CD4-positive, CD25-positive, alpha-beta regulatory T cell (primary cell): ENCODE measurements at places on chromosomes 3 and 15.

- no peaks in the 10 kb centered on the region for H3K4me1 ChIP-seq
- no peak for DNase-seq
- H3K4me3 ChIP-seq: no peak overlapping the region
- no peak overlapping the region for H3K27ac ChIP-seq
- no peaks in the 10 kb centered on the region for H3K36me3 ChIP-seq
Observed at GRCh38 chr15:66841953-66842681, 140.1 kb downstream of the SMAD6 start.

DNA sequence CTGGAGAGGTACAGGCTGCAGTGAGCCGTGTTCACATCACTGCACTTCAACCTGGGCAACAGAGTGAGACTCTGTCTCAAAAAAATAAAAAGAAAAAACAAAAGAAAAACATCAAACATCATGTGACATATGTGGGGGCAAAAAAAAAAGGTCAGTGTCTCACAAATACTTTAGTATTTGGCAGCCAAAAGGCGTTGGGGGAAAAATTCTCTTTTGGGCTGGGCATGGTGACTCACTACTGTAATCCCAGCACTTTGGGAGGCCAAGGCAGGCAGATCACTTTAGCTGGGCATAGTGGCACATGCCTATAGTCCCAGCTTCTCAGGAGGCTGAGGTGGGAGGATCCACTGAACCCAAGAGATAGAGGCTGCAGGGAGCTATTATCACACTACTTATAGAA lies 47.6 kb downstream of the TMCC1 start:
- no peak overlapping the region for H3K4me3 ChIP-seq
- H3K27ac ChIP-seq: no peak overlapping the region
- H3K4me1 ChIP-seq: no peaks in the 10 kb centered on the region
- H3K36me3 ChIP-seq: peaks cover 13% of the 10 kb centered on the region
- H3K27me3 ChIP-seq: no peaks in the 10 kb centered on the region
- DNase-seq: no peak

- DNase-seq: no peak
- H3K4me3 ChIP-seq: peak overlapping the region; percentile 83
- peaks cover 22% of the 10 kb centered on the region for H3K4me1 ChIP-seq
- peak overlapping the region; percentile 59 for H3K27ac ChIP-seq
- no peaks in the 10 kb centered on the region for H3K36me3 ChIP-seq
Observed at GRCh38 chr3:130851277-130851676, 42.6 kb upstream of the ATP2C1 start.

DNA sequence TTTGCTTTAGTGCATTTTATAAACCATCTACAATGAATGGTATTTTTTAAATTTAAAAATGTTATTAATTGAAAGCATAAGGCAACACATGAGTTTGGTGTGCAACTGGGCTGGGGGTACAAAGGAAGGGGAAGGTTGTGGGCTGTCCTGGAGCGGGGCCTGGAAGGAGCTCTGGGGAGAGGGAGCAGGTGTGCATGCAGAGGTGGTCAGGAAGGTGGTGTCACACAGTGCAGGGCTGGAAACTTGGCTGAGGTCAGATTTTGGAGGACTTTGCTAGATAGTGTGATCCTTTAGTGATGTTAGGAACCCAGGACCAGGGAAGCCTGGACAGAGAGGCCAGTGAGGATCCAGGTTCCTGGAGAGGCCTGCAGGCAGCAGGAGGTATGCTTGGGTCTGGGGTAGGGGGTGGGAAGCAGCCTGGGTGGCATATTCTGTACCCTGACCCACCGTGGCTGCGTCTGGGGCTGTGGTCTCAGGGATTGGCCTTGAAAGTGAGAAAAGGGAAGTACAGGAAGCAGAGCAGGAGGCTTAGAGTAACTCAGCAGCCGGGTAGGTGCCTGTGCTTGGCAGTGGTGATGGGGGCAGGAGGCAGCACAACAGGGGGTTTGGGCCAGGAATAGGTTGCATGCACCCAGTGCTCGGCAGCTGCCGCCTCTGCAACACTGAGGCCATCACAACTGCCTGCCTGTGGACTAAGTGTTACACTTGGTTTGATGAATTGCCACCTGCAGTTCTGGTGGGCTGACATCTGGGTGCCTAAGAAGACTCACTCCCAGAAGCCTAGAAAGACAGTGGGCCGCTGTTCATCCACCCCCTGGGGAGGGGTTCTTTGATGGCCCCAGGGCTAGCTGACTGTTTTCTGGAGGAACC lies 33.0 kb downstream of the KY start:
- no peak overlapping the region for H3K4me3 ChIP-seq
- H3K27me3 ChIP-seq: no peaks in the 10 kb centered on the region
- H3K27ac ChIP-seq: no peak overlapping the region
- no peak for DNase-seq

DNA sequence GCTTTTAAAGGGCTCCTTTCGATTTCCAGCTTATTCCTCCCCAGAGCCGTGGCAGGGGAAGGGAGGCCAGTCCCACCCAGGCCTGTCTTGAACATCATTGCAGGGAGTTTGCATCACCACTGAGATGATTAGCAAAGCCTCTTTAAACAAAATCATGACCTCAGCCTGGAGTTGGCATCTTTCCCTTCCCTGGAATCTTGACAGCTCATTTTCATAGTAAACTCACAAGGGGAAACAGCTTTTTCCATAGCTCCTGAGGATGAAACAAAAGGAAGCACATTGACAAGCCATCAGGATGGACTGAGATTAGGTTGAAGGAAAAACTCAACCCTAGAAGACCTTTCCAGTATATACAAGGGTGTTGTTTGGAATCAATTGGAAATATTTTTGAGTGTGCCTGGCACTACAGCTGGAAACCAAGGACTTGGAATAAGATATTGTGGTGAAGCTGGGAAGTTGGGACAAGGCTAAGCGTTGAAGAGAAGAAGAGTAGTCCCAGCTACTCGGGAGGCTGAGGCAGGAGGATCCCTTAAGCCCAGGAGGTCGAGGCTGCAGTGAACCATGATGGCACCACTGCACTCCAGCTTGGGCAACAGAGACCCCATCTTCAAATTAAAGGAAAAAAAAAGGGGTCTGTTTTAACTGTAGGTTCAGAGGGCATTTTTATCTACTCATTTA lies 3.1 kb upstream of the LARP6 start:
- H3K27ac ChIP-seq: no peak overlapping the region
- DNase-seq: no peak
- H3K4me3 ChIP-seq: no peak overlapping the region
- H3K27me3 ChIP-seq: peaks cover 7% of the 10 kb centered on the region
- H3K36me3 ChIP-seq: no peaks in the 10 kb centered on the region
- H3K4me1 ChIP-seq: no peaks in the 10 kb centered on the region

DNA sequence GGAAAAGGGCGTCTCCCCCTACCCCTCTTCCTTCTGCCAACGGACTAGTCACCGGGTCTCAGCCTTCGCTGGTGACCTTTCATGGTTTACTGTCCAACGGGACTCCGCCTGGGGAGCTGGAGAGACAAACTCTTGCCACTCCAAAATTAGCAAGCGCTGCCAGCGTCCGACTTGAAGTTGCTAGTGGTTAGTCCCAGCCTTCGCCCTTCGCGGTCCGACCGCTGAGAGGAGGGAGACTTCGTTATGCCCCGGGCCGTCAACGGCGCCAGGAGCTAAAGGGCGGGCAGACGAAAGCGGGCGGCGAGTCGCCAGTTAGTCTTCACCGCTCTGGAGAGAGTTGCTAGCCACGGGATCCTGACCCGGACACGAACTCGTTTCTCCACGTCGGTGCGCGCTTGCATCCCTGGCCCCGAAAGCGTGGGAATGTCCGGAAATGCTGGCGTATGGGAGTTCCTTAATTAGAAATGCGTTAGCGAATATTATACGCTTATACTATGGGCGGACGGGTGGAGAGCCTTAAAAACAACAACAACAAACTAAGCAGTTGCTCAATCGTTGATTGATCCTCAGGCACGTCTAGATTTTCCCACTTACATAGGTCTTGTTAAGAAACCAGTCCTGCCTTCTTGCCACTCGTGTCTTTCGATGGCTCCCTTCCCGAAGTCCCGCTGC lies 716 bp downstream of the SMC4 start:
- H3K4me1 ChIP-seq: peaks cover 43% of the 10 kb centered on the region
- H3K27ac ChIP-seq: peak overlapping the region; percentile 94
- DNase-seq: peak; percentile 17
- no peaks in the 10 kb centered on the region for H3K27me3 ChIP-seq
- H3K36me3 ChIP-seq: peaks cover 4% of the 10 kb centered on the region

- no peak overlapping the region for H3K4me3 ChIP-seq
- peaks cover 5% of the 10 kb centered on the region for H3K27me3 ChIP-seq
- no peaks in the 10 kb centered on the region for H3K36me3 ChIP-seq
- no peaks in the 10 kb centered on the region for H3K4me1 ChIP-seq
Observed at GRCh38 chr3:119795849-119796248, 13.9 kb downstream of the NR1I2 start.

DNA sequence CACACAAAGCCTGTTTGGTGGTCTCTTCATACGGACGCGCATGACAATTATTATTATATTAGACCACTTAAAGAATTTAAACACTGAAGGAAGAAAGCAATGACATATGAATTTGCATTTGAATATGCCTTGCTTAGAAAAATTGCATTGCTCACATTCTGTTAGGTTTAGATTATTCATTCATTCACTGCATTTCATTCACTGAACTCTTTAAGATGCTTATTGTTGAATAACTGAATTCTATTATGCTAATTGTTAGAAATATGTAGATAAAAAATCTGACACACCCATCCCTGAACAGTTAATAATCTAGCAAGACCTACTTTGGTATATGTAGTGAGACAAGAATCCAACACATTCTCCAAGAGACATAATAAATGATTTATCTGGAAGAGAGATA lies 94.4 kb upstream of the PEX5L start:
- H3K27ac ChIP-seq: no peak overlapping the region
- no peak for DNase-seq
- H3K4me3 ChIP-seq: no peak overlapping the region
- H3K4me1 ChIP-seq: no peaks in the 10 kb centered on the region
- H3K27me3 ChIP-seq: no peaks in the 10 kb centered on the region

DNA sequence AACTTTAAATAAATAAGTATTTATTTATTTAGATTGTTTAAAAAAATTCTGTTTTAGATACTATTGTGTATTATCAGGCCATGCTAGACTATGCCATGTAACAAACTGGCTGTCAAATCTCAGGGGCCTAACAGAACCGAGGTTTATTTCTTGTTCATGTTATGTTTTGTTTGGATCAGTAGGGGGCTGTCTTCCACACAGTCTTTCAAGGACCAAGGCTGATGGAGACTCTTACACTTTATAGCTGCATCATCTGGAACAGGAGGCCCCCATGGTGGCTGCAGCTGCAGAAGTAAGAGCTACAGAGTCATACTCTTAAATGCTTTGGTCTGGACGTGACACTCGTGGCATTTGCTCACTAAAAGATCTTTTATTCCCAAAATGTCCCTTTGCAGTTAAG lies 33.0 kb upstream of the ARL14 start:
- H3K27me3 ChIP-seq: no peaks in the 10 kb centered on the region
- no peaks in the 10 kb centered on the region for H3K36me3 ChIP-seq
- no peaks in the 10 kb centered on the region for H3K4me1 ChIP-seq
- H3K4me3 ChIP-seq: no peak overlapping the region

- peak overlapping the region; percentile 64 for H3K4me3 ChIP-seq
- no peaks in the 10 kb centered on the region for H3K27me3 ChIP-seq
- peaks cover 18% of the 10 kb centered on the region for H3K36me3 ChIP-seq
- H3K4me1 ChIP-seq: peaks cover 73% of the 10 kb centered on the region
- peak overlapping the region; percentile 72 for H3K27ac ChIP-seq
Observed at GRCh38 chr3:183515968-183516851, 39.3 kb downstream of the KLHL6 start.

DNA sequence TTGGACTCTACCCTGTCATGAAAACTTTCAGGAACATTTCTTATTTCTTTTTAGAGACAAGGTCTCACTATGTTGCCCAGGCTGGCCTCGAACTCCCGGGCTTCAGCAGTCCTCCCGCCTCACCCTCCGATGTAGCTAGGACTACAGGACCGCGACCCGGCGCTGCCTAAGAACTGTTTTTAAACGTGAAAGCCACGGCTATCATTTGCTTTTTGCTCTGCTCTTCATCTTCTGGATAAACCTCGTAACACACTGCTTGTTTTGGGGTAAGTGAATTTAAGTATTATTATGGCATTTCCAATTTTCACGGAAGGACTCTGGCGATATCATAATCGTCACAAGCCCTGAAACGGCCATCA lies 14.3 kb upstream of the CCNL1 start:
- H3K4me1 ChIP-seq: peaks cover 24% of the 10 kb centered on the region
- DNase-seq: no peak
- H3K27me3 ChIP-seq: no peaks in the 10 kb centered on the region
- H3K4me3 ChIP-seq: peak overlapping the region; percentile 85
- H3K27ac ChIP-seq: peak overlapping the region; percentile 99
- H3K36me3 ChIP-seq: no peaks in the 10 kb centered on the region

- peaks cover 19% of the 10 kb centered on the region for H3K36me3 ChIP-seq
- H3K4me1 ChIP-seq: peaks cover 14% of the 10 kb centered on the region
- no peak overlapping the region for H3K27ac ChIP-seq
- no peaks in the 10 kb centered on the region for H3K27me3 ChIP-seq
- H3K4me3 ChIP-seq: no peak overlapping the region
- DNase-seq: no peak
Observed at GRCh38 chr15:77455696-77456321, 35.1 kb downstream of the HMG20A start.

DNA sequence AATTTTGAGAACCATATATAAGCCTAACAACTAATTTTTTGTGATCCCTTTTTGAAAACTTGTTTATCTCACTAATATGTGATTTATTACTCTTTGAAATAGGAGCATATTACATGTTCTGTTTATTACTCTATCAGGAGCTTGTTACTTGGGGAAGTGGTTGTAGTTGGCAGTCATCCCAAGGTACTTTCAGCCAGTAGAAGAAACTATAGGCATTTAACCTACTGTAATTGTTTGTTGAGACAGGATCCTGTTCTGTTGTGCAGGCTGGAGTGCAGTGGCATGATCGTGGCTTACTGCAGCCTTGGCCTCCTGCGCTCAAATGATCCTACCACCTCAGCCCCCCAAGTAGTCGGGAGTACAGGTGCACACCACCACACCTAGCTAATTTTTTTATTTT lies 195.6 kb downstream of the TCF12 start:
- H3K4me3 ChIP-seq: no peak overlapping the region
- H3K27ac ChIP-seq: no peak overlapping the region
- DNase-seq: no peak
- H3K27me3 ChIP-seq: no peaks in the 10 kb centered on the region
- no peaks in the 10 kb centered on the region for H3K36me3 ChIP-seq
- peaks cover 8% of the 10 kb centered on the region for H3K4me1 ChIP-seq

- no peaks in the 10 kb centered on the region for H3K4me1 ChIP-seq
- no peak for DNase-seq
- no peaks in the 10 kb centered on the region for H3K27me3 ChIP-seq
Observed at GRCh38 chr3:155753038-155753639, 8.3 kb upstream of the PLCH1 start.

DNA sequence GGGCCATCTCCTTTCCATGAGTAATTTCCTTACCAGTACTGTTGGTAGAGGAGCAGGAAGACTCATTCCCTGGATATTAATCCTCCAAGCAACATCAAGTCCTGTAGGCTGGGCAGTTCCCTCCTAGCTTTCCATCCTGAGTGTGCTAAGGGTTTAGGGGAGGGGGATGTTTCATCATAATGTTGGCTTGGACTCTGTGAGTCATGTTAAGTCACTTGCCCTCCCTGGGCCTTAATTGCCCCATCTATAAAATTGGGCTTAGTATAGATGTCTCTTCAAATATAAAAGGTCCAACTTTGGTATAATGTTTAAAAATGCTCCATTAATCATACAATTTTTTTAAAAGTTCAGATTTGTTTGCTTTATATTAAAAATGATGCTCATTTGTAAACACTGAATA lies 52.7 kb downstream of the TLE3 start:
- H3K36me3 ChIP-seq: peaks cover 18% of the 10 kb centered on the region
- H3K4me3 ChIP-seq: no peak overlapping the region
- H3K27ac ChIP-seq: no peak overlapping the region
- H3K4me1 ChIP-seq: no peaks in the 10 kb centered on the region
- no peaks in the 10 kb centered on the region for H3K27me3 ChIP-seq

GRCh38 chr3:65557899-65558564 lies 480.7 kb downstream of the MAGI1 start:
- H3K27me3 ChIP-seq: no peaks in the 10 kb centered on the region
- H3K27ac ChIP-seq: no peak overlapping the region
- no peaks in the 10 kb centered on the region for H3K36me3 ChIP-seq
- no peak for DNase-seq
